ENCODE measurements at places on chromosomes 2 and 18. TPM values are rescaled to one million over a fixed set of nuclear protein-coding genes. Genes with fewer than 3 reads are reported as not detected.

DNA sequence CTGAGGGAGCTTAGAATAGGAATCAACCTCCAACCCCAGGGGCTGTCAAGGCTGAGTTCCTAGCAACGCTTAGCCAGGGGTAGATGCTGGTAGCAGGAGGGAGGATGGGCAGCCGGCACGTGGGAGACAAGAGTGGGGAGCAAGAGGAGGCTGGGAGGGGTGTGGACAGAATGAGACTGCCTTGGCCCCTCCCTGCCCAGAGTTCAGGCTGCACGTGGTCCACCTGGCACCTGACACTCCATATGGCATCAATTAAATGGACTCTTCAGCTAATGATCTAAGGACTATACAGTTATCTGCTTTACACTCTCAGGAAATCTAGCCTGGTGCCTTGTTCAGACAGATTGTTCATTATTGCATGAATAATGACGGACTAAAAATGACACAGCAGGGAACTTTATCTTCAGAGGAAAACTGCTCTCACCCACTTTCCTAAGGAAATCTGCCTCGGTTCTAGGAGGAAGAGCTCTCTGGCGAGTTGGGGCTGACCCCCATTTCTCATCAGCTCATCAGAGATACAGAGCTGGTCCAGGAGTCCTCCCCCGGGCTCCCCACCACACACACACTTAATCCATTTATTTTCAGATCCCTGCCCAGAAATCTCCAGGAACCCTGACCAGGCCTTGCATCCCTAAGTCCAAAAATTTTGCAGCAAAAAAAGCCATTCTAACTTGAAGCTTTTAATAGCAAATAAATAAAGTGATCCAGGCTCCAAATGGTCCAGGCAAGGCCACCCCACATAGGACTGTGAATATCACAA is 102.1 kb upstream of the CDC42EP3 start:
- peaks cover 58% of the 10 kb centered on the region for H3K4me1 ChIP-seq
- H3K36me3 ChIP-seq: no peaks in the 10 kb centered on the region
- H3K27ac ChIP-seq: no peak overlapping the region
- H3K4me3 ChIP-seq: no peak overlapping the region

DNA sequence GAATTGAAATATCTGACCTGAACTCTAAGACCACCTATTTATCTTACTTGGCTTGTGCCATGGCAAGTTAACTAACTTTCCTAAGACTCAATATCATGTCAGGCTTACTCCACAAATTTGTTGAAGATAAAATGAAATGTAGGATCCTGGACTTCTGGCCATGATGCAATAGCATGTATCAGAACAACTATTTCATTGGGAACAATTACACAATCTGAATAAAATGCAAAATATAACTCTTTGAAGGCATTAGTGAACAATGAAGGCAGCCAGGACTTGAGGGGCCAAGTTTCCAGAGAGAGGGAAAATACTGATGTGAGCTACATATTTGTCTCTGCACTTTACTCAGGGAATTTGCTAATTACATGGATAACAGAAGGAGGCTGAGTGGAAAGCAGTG is 476.5 kb upstream of the ACVR2A start:
- H3K27me3 ChIP-seq: no peaks in the 10 kb centered on the region
- no peak overlapping the region for H3K4me3 ChIP-seq
- no peak for DNase-seq
- no peak overlapping the region for H3K27ac ChIP-seq
- H3K36me3 ChIP-seq: no peaks in the 10 kb centered on the region

DNA sequence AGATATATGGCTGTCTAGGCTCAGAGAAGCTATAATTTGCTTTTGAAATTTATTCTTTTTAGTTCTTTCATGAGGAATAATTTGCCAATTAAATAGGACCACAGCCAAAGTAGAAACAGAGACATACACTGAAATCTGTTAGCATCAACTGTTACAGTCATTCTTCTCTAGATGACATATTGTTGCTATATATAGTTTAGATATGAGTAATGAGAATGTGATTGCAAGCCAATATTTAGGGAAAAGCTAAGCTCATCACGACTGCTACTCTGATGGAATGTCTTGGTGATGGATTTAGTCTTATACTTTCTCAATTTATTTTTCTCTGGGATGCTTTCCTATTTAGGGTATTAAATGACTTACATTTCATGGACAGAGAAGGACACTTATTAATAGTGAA is 259.1 kb downstream of the LNPK start:
- no peak for DNase-seq
- H3K4me1 ChIP-seq: no peaks in the 10 kb centered on the region
- H3K36me3 ChIP-seq: no peaks in the 10 kb centered on the region
- no peak overlapping the region for H3K4me3 ChIP-seq

GRCh38 chr18:22952525-22952924 is 19.4 kb downstream of the RBBP8 start:
- peak; percentile 7 for DNase-seq
- H3K36me3 ChIP-seq: peaks cover 8% of the 10 kb centered on the region
- no peaks in the 10 kb centered on the region for H3K4me1 ChIP-seq
- H3K27ac ChIP-seq: no peak overlapping the region
- H3K4me3 ChIP-seq: no peak overlapping the region

DNA sequence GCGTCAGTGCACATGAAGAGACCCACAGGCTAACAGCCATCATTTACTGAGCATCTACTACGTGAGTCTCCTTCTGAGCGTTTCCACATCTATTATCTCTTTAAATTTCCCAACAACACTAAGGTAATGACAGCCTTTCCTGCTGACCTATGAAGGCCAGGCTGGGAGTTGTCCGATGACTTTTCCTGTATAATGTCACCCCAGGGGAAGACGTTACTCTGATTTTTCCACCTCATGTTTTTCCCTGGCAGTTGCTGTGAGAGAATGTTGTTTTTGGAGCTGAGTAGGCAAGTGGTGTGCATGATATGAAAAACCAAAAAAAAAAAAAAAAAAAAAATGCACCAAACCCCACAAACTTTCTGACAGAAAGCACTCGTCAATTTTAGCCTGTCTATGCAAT is 207.6 kb downstream of the SLC8A1 start:
- no peak overlapping the region for H3K4me3 ChIP-seq
- H3K4me1 ChIP-seq: peaks cover 33% of the 10 kb centered on the region
- H3K36me3 ChIP-seq: no peaks in the 10 kb centered on the region
- peak overlapping the region; percentile 77 for H3K27ac ChIP-seq

DNA sequence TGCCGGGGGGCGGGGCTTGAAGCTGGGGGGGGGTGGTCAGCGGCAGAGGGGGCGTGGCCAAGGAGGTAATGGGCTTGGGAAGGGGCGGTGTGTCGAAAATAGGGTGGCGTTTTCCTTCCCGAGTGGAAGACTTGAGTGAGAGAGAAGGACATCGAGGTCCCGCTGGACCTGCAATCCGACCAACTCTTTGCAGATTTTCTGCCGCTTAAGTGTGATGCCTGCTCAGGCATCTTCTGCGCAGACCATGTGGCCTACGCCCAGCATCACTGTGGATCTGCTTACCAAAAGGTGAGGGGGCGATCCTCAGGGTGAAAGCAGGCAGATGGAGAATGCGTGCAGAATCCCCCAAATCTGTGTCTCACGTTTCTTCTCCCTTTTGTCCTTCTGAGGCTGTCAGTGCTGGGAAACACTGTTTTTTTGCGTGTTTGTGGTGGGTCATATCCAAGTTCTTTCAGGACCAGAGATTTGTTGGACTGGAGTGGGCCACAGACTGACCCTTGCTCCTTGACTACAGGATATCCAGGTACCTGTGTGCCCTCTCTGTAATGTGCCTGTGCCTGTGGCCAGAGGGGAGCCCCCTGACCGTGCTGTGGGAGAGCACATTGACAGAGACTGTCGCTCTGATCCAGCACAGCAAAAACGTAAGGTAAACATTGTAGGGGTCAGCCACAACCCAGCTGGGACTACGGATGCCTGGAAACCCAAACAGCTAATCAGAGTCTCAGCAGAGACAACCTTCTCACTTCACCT is 727 bp downstream of the ZFAND2B start:
- H3K4me1 ChIP-seq: peaks cover 16% of the 10 kb centered on the region
- DNase-seq: no peak
- H3K36me3 ChIP-seq: peaks cover 29% of the 10 kb centered on the region
- peak overlapping the region; percentile 69 for H3K27ac ChIP-seq
- no peaks in the 10 kb centered on the region for H3K27me3 ChIP-seq

GRCh38 chr2:71455741-71456569 is 2.6 kb downstream of the DYSF start:
- H3K4me3 ChIP-seq: no peak overlapping the region
- H3K27ac ChIP-seq: no peak overlapping the region
- DNase-seq: no peak
- H3K4me1 ChIP-seq: peaks cover 5% of the 10 kb centered on the region

DNA sequence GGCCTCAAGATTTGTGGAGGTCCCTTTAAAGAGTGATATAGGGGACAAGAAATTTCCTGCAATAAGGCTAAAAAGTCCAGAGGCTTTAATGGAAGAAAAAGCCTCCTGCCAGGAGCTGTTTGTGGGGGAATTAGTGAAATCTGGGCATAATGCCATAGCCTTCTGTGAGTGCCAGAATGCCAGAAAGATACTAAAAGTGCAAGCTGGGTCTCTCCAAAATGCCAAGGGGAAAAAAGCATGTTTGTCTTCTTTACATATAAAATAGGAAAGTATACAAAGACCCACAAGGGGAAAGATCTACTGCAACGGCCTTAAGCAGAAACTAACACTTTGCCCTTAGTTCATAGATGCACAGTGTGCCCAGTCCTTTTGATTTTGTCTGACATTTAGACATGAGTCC is 647.7 kb upstream of the ZNF804A start:
- no peaks in the 10 kb centered on the region for H3K4me1 ChIP-seq
- no peaks in the 10 kb centered on the region for H3K36me3 ChIP-seq

- no peak overlapping the region for H3K4me3 ChIP-seq
- H3K27me3 ChIP-seq: no peaks in the 10 kb centered on the region
- peak overlapping the region; percentile 57 for H3K27ac ChIP-seq
These were observed 46.2 kb downstream of the TWSG1 start for GRCh38 chr18:9380621-9381395.

GRCh38 chr2:29074411-29074810 is at the start of gene PCARE:
PCARE (minus strand) TSS chr2:29074523; CDS start chr2:29074261, 262 bp downstream.
- H3K4me1 ChIP-seq: no peaks in the 10 kb centered on the region
- H3K4me3 ChIP-seq: no peak within 1 kb of the TSS
- H3K27ac ChIP-seq: no peak within 1 kb of the TSS
- no peaks in the 10 kb centered on the region for H3K36me3 ChIP-seq
- peaks cover 6% of the 10 kb centered on the region for H3K27me3 ChIP-seq
- DNase-seq: no peak

DNA sequence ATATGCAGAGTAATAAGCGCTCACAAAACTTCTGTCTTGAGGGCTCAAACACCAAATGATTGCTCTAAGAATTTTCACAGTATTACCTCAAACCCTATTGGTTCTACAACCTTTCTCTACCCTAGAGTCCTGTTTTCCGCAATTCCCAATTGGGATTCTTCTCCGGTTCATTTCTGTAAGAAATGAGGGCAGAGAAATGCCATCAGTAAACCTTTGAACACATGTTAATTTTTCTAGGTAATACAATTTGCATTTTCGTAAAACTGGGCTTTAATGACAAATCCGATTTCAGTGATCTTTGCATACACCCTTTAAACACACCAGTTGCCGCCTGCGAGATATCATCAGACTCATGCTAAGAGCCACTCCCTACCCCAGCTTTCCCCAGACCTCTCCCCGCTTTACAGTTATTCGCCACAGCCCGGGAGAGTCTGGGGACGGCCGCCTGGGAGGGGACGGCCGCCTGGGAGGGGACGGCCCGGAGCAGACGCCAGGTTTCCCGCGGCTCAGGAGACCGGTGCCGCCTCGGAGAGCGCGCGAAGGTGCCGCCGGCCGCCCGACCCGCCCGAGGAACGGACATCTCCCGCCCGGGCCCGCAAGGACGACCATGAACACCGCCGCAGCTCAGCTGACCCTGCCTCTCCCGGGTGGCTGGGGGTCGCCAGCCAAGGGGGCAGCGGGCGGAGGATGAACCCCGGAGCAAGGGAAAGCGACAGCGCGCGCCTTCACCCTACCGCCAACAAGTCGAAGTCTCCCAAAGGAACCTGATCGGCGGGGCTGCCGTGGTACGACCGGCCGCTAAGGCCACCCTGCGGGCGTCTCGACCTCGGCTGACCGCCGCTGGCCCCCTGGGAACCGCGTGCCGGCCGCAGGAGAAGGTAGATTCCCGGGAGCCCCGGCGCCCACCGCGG is 463 bp downstream of the SMC6 start:
- peak; percentile 34 for DNase-seq
- H3K4me3 ChIP-seq: peak overlapping the region; percentile 95
- H3K36me3 ChIP-seq: no peaks in the 10 kb centered on the region
- no peaks in the 10 kb centered on the region for H3K4me1 ChIP-seq
- peak overlapping the region; percentile 99 for H3K27ac ChIP-seq

DNA sequence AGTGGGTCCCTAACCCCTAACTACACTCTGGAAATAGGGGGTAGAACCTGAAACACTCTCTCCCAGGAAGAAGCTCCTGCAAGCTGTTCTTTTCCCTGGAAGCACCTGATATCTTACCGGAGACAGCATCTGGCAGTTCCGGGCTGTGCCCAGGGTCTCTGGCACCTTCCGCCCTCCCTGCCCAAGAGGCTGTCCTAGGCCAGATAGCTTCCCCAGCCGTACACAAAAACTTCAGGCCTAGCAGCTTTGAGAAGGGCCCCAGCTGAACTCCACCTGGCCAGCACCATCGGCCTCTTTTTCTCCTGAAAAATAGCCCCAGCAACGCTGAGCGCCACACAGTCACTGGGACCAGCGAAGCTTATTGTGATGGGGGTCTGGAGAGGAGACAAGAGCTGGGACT is 9.7 kb downstream of the OSR1 start:
- H3K4me1 ChIP-seq: no peaks in the 10 kb centered on the region
- peak overlapping the region; percentile 35 for H3K27ac ChIP-seq
- H3K4me3 ChIP-seq: peak overlapping the region; percentile 76

GRCh38 chr2:30206461-30207430 is 24.6 kb upstream of the LBH start:
- no peak overlapping the region for H3K4me3 ChIP-seq
- no peaks in the 10 kb centered on the region for H3K36me3 ChIP-seq
- H3K27ac ChIP-seq: no peak overlapping the region
- no peak for DNase-seq

DNA sequence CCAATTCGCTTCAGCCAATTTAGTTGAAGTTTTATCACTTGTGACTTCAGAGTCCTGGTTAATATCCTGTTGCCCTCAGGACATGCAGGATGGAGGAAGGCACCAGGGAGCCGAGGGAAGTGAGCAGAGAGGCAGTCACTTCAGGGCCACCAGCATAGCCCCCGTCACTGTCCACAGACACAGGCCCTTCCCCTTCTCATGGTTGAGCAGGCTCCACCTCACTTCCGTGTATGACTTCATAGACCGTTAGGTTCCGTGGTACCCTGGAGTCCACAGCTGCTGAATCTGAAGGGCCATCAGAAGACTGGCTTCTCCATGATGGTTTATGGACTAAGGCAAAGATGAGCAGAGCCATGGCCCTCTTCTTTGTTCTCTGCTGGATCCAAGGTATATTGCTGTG is at the start of gene C2orf92:
Gene C2orf92, plus strand, starts transcription at position 266 of the 400 bp plus-strand sequence. Its CDS starts 76 bp downstream, at position 342.
- no peak for DNase-seq
- H3K4me1 ChIP-seq: peaks cover 2% of the 10 kb centered on the region
- no peaks in the 10 kb centered on the region for H3K36me3 ChIP-seq
- no peak within 1 kb of the TSS for H3K27ac ChIP-seq
- H3K4me3 ChIP-seq: no peak within 1 kb of the TSS

Gene SLC4A5
- not detected for total RNA-seq

Gene PROKR1
- not detected for total RNA-seq

Gene CELF4
- not detected for total RNA-seq

Gene HOXD1
- total RNA-seq: not detected

Gene D2HGDH
- total RNA-seq: 8.3 TPM

Gene SCN7A
- 0.90 TPM for total RNA-seq
